Vagina (tissue), 2 donors: ENCODE measurements at places on chromosomes 4 and X. TPM values are rescaled to one million over a fixed set of nuclear protein-coding genes. Genes with fewer than 3 reads are reported as not detected.

GRCh38 chr4:164799410-164799809 lies 45.5 kb downstream of the SMIM31 start:
- no peaks in the 10 kb centered on the region for H3K4me1 ChIP-seq
- no peaks in the 10 kb centered on the region for H3K27me3 ChIP-seq
- H3K27ac ChIP-seq = no peak overlapping the region
- DNase-seq = no peak
- H3K36me3 ChIP-seq = no peaks in the 10 kb centered on the region

DNA sequence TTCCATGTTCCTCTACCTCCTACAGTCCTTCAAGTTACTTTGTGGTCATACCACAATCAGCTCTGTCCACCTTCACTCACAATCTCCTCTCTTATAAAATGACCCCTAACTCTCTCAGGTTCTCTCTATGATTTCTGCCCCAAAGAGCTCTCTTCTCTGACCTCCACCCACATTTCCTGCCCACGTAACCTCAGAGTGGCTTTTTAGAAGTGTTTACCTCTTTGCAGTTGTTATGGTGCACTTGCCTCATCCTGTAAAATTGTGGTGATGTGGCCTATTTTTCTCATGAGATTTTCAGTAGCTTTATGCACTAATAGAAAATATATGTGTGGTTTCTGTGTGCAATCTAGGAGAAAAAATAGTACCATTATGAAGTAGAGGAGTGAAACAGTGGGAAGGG lies 215.8 kb downstream of the PACRGL start:
- H3K27me3 ChIP-seq = no peaks in the 10 kb centered on the region
- no peaks in the 10 kb centered on the region for H3K36me3 ChIP-seq
- H3K27ac ChIP-seq = no peak overlapping the region
- no peak overlapping the region for H3K4me3 ChIP-seq
- DNase-seq = no peak

DNA sequence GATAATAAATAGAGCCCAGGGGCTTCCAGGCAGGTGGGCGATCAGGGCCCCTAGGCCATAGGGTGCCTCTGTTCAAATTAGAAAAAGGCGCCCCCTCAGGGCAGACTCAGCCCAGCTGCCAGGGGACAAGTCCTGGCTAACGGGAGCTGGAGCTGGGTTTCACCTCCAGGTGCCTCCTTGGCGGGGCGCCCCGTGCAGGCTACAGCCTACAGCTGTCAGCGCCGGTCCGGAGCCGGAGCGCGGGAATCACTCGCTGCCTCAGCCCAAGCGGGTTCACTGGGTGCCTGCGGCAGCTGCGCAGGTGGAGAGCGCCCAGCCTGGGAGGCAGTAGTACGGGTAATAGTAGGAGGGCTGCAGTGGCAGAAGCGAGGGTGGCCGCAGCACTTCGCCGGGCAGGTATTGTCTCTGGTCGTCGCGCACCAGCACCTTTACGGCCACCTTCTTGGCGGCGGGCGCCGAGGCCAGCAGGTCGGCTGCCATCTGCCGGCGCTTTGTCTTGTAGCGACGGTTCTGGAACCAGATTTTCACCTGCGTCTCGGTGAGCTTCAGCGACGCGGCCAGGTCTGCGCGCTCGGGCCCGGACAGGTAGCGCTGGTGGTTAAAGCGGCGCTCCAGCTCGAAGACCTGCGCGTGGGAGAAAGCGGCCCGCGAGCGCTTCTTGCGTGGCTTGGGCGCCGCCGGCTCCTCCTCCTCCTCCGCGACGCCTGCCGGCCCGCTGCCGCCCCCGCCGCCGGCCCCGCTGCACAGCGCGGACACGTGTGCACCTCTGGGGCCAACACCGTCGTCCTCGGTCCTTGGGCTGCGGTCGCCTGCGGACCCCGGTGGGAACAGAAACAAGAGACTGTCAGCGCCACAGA lies 2.4 kb downstream of the NKX3-2 start:
- H3K4me3 ChIP-seq = peak overlapping the region; percentile 16
- H3K4me1 ChIP-seq = peaks cover 51% of the 10 kb centered on the region
- no peaks in the 10 kb centered on the region for H3K36me3 ChIP-seq
- H3K27me3 ChIP-seq = peaks cover 39% of the 10 kb centered on the region
- no peak for DNase-seq

BRS3 gene
- not detected for total RNA-seq

- peaks cover 15% of the 10 kb centered on the region for H3K36me3 ChIP-seq
- no peaks in the 10 kb centered on the region for H3K27me3 ChIP-seq
- H3K4me1 ChIP-seq = no peaks in the 10 kb centered on the region
- H3K4me3 ChIP-seq = no peak overlapping the region
- no peak overlapping the region for H3K27ac ChIP-seq
Measured at GRCh38 chr4:53465891-53466290, 88.5 kb downstream of the FIP1L1 start.

- H3K36me3 ChIP-seq = no peaks in the 10 kb centered on the region
- H3K27ac ChIP-seq = no peak overlapping the region
- H3K27me3 ChIP-seq = no peaks in the 10 kb centered on the region
- H3K4me1 ChIP-seq = no peaks in the 10 kb centered on the region
Measured at GRCh38 chr4:54322818-54323417, 93.8 kb downstream of the PDGFRA start.

- H3K36me3 ChIP-seq = no peaks in the 10 kb centered on the region
- no peaks in the 10 kb centered on the region for H3K4me1 ChIP-seq
- no peak overlapping the region for H3K27ac ChIP-seq
- H3K27me3 ChIP-seq = no peaks in the 10 kb centered on the region
- peak; percentile 91 for DNase-seq
Measured at GRCh38 chr4:7392438-7393421, 42.0 kb downstream of the PSAPL1 start.

- H3K36me3 ChIP-seq = no peaks in the 10 kb centered on the region
- H3K4me1 ChIP-seq = no peaks in the 10 kb centered on the region
- H3K27me3 ChIP-seq = no peaks in the 10 kb centered on the region
Measured at GRCh38 chr4:116055857-116056827, 942.7 kb upstream of the NDST4 start.

DNA sequence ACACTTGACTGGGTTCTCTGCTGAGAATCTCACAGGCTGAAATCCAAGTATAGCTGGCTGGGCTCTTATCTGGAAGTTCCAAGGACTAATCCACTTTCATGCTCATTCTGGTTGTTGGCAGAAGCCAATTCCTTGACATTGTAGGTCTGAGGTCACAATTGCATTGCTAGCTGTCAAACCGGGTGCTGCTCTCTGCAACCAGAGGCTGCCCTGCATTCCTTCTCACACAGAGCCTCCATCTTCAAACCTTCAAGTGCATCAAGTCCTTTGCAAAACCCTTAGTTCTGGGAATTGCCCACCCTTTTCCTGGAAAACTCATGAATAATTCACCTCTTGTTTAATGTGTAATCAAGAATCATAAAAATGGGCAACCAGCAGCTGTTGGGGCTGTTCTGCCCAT lies 404.2 kb downstream of the KCNIP4 start:
- H3K4me3 ChIP-seq = no peak overlapping the region
- DNase-seq = no peak
- no peaks in the 10 kb centered on the region for H3K27me3 ChIP-seq
- no peaks in the 10 kb centered on the region for H3K36me3 ChIP-seq

DNA sequence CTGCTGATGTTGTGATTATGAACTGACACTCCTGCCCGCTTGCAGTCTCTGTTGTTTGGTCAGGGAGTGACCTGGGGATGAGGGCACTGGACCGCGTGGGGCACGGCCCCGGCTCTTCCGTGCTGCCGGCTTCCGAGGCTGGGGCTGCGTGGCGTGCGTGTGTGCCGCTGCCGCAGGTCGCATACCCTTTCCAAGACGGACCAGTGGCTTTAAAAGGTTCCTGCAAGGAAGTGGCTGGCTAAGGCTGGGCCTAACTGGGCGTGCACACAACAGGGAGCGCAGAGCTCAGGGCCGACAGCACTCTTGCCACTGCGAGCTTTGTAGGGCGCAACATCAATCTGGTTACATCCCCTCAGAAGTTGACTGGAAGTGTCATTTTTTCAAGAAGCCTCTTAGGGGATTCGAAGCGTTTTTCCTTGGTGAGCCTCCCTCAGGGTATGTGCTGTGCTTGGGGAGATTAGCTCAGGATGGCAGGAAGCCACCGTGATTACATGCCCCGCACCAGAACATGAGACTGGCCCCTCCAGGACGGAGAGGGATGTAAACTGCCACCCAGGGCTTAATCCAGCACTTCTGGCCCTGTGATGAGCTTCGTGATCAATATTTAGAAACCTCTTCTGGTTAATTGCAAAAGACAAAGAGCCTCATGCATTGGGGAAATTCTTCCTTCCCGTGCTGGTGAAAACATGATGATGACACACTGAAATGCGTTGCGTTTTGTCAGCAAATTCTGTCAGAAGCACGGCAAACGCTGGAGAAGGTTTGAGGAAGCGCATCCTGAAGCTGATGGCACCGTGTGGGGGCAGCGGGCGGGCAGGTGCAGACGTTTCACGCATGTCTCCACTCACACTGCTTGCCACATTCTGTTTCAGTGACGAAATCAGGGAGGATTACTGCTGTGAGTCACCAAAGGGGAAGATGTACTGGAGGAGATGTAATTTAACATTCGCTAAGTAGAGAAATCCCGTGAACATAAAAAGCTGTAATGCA lies 11.1 kb downstream of the MAEA start:
- H3K27ac ChIP-seq = no peak overlapping the region
- H3K4me3 ChIP-seq = no peak overlapping the region
- no peaks in the 10 kb centered on the region for H3K27me3 ChIP-seq
- H3K4me1 ChIP-seq = peaks cover 22% of the 10 kb centered on the region

CDKL5 gene
- total RNA-seq = 9.1 TPM

PPP1R2C gene
- not detected for total RNA-seq

ARMCX6 gene
- 12.3 TPM for total RNA-seq

- H3K27ac ChIP-seq = no peak overlapping the region
- H3K27me3 ChIP-seq = no peaks in the 10 kb centered on the region
- H3K4me1 ChIP-seq = no peaks in the 10 kb centered on the region
- no peak overlapping the region for H3K4me3 ChIP-seq
- H3K36me3 ChIP-seq = no peaks in the 10 kb centered on the region
- no peak for DNase-seq
Measured at GRCh38 chr4:146029147-146029546, 90.5 kb upstream of the ZNF827 start.

AGA gene
- 26.3 TPM for total RNA-seq

BMPR1B gene
- total RNA-seq = 0.49 TPM

PDZD4 gene
- 10.3 TPM for total RNA-seq

AASDH gene
- 6.6 TPM for total RNA-seq
